ENCODE measurements at places on chromosomes 11 and 22. TPM values are rescaled to one million over a fixed set of nuclear protein-coding genes. Genes with fewer than 3 reads are reported as not detected.

The RAC2 gene
- total RNA-seq = 4.8 TPM

The BARX2 gene
- 1.2 TPM for total RNA-seq

DNA sequence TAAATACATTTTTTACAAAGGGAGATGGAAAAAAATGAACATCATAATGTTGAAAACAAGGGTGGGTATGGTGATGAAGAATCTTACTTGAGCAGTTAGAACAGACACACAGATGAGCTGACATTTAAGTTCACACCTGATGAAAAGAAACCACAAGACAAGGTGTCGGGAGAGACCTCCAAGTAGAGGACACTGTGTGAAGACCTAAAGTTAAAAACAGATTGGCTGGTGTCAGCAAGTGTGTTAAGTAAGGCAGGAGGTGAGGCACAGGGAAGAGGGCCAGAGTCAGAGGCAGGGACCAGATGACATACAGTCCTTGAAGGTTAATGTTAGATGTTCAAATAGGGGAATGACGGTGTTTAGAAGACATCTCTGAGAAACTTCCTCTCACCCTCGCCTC lies 236.8 kb downstream of the FAT3 start:
- H3K4me1 ChIP-seq = peaks cover 2% of the 10 kb centered on the region
- no peak for DNase-seq
- H3K27me3 ChIP-seq = no peaks in the 10 kb centered on the region
- H3K36me3 ChIP-seq = no peaks in the 10 kb centered on the region
- no peak overlapping the region for H3K27ac ChIP-seq
- no peak overlapping the region for H3K4me3 ChIP-seq

GRCh38 chr22:45502215-45503049 lies at the start of gene FBLN1:
Gene FBLN1 (plus strand): TSS chr22:45502883. CDS start chr22:45502986, 103 bp downstream.
- H3K27ac ChIP-seq = peak within 1 kb of the TSS; percentile 36
- H3K36me3 ChIP-seq = no peaks in the 10 kb centered on the region
- peaks cover 39% of the 10 kb centered on the region for H3K4me1 ChIP-seq
- no peak for DNase-seq
- peak within 1 kb of the TSS; percentile 57 for H3K4me3 ChIP-seq
- peaks cover 3% of the 10 kb centered on the region for H3K27me3 ChIP-seq

- H3K4me3 ChIP-seq = no peak within 1 kb of the TSS
- H3K4me1 ChIP-seq = no peaks in the 10 kb centered on the region
- no peak for DNase-seq
- H3K27me3 ChIP-seq = no peaks in the 10 kb centered on the region
- no peaks in the 10 kb centered on the region for H3K36me3 ChIP-seq
- H3K27ac ChIP-seq = no peak within 1 kb of the TSS
These were observed at the start of gene MS4A15 for GRCh38 chr11:60756307-60757032. Gene MS4A15 (plus strand): TSS chr11:60756867. CDS start chr11:60763734, 6,867 bp downstream.

DNA sequence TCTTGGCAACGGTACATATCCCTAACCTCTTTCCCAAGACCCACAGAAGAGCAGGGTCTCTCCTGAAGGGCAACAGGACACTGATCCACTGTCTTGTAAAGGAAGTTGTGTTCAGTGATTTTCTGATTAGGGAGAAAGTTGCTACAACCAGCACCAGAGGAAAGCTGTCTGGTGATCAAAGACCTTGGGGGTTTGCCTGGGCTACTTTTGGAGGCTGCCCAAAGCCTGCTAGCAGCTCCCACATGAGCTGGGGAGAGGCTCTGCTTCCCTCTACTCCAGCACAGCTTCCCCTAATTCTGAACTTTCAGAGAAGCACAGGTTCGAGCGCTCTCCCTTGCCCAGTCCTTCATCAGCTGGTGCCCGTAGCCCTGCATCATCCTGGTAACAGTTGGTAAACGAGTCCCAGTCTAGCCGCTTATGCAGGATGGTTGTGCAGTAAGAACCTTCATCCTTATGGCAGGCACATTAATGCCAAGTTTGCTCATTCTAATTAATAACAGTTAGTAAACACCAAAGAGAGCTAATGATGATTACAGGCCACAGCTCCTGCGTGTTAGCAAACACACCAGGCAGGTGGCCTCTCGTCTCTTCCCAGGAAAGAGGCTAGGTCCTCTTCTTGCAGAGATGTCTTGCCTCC lies 173.1 kb downstream of the NTM start:
- no peak overlapping the region for H3K4me3 ChIP-seq
- no peaks in the 10 kb centered on the region for H3K36me3 ChIP-seq
- H3K27ac ChIP-seq = no peak overlapping the region
- peaks cover 15% of the 10 kb centered on the region for H3K4me1 ChIP-seq

The UBQLN3 gene
- 0.39 TPM for total RNA-seq

- peaks cover 33% of the 10 kb centered on the region for H3K27me3 ChIP-seq
- H3K4me1 ChIP-seq = peaks cover 12% of the 10 kb centered on the region
- H3K27ac ChIP-seq = no peak overlapping the region
- H3K36me3 ChIP-seq = peaks cover 11% of the 10 kb centered on the region
- H3K4me3 ChIP-seq = no peak overlapping the region
These were observed 13.0 kb downstream of the RTN4RL2 start for GRCh38 chr11:57473285-57473841.

The FBLN1 gene
- total RNA-seq = 138 TPM

Data from spinal cord (tissue), 10 donors.